Mucosa of descending colon (tissue), 3 donors: ENCODE measurements at places on chromosomes 13 and 19. TPM values are rescaled to one million over a fixed set of nuclear protein-coding genes. Genes with fewer than 3 reads are reported as not detected.

Gene TNFSF13B
- total RNA-seq, result 3.5 TPM

GRCh38 chr19:12794971-12795381, 3.7 kb downstream of the JUNB start:
- no peak for DNase-seq

GRCh38 chr19:4302243-4302640, at the start of gene TMIGD2:
Gene TMIGD2, minus strand, starts transcription at chr19:4302389. Its CDS starts 4 bp downstream, at chr19:4302385.
- no peak for DNase-seq

GRCh38 chr19:44725251-44725650, 23.3 kb upstream of the BCL3 start:
- peak; percentile 89 for DNase-seq

- no peak for DNase-seq
These were observed 50.2 kb downstream of the CPAMD8 start for GRCh38 chr19:16976446-16976845.

DNA sequence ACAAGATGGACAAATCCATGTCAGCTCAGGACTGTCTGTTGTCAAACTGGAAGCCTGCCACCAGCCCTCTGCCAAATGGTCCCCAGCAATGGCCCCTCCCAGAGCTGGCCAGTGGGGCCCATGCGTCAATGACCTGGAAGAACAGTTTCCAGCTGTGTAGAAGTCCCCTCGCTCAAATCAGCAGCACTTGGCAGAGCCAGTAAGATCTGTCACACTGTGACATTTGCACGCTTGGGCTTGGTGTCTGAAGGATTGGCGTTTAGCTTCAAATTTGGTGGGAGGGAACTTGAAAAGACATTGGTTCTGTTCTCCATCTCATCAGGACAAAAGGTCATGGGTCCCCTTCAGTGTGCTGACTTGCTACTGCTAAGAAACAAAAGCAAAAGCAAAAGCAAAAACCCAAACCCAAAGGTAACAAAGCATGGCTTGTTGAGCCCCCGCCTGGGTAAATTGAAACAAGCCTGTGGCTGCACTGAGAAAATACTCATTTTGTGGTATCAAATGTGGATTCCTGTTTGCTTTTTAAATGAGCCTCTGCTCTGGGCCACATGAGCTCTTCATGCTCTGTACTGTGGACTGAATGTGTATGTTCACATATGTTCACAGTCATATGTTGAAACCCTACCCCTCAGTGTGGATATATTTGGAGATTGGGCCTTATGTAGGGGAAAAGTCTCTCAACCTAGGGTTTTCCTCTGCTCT, 253.6 kb upstream of the MAB21L1 start:
- no peak for DNase-seq
